Activated CD8-positive, alpha-beta memory T cell treated with anti-CD3 and anti-CD28 coated beads for 24 hours (primary cell): ENCODE measurements at places on chromosomes 4 and X.

DNA sequence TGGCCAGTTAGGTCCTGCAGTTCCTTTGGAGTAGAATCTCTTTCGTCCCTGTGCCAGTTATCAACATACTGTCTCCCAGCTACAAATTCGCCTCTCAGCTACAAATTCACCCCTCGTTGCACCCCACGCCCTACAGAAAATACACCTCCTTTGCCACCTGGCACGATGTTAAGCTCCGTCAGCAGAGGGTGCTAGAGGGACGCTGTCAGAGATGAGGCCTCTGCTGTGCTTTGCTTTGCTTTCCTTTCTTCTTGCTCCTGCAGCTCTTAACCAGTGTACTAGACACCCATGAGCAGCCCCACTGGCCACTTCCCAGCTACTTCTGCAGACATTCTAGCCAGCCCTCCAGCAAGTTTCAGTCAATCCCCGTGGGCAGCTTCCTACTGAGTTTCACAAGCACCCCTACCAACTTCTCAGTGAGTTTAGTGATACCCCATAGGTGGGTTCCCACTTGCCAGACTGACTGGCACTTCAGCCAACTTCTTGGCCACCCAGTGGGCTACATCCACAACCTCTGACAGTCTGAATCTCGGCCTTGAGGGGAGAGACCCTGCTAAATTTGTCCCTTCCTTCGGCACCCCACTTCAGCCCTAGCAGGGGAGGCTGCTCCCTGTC lies 21.8 kb downstream of the HAUS3 start:
- DNase-seq = peak; percentile 90

- DNase-seq = no peak
Observed at GRCh38 chr4:72701987-72702819, 133.2 kb upstream of the ADAMTS3 start.

DNA sequence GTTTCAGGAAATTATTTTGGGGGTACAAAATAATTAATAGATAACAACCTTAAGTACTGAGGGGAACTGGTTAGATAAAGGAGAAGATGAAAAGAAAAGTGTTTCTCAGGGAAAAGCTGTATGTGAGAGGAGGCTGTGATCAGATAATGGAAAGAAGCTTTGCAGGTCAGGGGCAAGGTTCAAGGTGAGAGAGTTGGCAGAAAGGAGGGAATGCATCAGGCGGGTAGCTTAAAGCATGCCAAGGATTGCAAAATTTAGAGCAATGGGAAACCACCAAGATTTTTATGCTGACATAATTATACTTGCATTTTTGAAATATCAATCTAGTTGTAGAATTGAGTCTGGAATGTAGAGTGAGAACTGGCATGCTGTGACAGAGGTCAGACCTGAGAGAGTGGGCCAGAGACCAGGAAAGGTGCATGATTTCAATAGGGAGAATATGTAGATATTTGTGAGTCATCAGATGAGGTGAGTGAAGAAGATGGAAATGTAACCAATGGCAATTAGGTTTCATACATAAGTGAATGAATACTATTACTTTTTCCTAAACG lies 508.7 kb downstream of the TRIML1 start:
- no peak for DNase-seq

DNA sequence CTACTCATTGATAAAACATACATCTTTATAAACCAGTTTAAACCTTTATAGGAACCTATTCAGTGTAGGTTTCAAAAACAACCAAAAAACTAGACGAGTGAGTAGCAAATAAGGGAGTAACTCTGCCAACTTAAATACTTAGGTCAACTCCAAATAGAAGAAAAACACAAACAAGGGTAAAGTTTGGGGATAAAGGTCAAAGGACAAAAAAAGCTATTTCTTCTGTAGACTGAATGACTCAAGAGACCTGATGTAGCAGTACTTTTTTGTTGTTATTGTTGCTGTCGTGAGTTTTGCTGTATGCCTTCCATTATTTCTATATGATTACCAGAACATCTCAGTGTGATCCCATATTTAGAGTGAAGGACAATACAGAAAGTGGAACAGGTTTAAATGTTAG lies 199.3 kb downstream of the SPOCK3 start:
- no peak for DNase-seq

DNA sequence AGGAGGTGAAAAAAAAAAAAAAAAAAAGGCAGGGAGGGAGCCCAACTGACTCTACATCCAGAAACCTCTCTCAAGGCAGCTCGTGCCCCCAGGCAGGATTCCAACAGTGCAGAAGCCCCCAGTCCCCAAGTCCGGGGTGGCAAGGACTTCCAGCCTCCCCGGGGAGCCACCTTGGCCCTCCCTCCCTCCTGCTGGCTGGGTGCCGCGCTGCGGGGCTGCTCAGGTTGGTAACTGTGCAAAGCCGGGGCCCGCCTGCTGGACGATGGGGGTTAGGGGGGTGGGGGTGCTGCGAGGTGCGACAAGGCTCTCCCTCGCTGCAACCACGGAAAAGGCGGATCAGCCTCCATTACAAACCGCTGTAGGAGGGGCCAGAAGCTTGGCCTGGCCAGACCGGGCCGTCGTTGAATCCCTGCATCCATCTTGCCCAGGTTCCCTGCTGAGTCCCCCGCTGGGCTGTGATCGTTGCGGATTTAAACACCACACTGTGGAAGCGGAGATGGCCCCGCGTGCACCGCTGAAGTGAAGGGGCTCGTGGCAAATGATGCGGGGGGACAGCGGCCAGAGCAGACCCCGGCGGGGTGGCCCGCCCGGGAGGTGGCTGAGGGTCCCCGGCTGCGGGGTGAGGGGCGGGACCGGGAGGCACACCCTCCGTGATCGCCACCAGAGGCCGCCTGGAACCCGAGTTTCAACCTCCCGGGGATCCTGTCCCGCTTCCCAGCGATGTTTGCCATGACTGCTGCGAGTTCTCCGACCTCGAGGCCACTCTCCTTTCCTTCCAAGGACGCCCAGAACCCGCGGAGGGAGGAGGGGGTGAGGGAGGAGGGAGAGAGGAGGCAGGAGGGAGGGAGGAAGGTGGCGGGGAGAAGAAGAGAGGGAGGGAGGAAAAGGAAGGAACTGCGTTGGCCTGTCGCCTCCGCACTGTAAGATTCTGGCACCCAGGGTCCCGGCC lies 58.0 kb upstream of the DDX3X start:
- DNase-seq = peak; percentile 82

DNA sequence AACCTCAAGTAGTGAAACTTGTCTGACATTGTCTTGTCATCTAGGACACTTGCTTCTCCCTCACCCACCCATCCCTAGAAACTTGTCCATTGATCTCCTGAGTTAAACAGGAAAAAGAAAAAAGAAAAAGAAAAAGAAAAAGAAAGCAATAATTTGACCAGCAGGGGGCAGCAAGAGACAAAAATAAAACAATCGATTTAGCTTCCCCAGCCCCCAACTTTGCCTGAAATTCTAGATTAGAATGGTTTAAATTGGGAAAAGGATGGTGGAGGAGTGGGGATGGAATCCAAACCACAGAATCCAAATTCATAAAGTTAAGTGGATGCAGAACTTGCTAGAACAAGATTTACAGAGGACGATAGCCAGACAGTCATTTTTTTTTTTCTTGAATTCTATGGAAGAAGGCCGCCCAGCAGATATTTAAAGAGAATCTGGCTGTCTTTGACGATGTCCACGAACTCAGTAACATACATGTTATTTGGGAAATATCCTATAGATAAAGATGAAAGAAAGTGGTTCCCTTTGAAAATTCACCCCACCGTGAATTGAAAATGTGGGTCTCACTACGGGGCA lies 282.9 kb downstream of the USP46 start:
- DNase-seq = no peak

DNA sequence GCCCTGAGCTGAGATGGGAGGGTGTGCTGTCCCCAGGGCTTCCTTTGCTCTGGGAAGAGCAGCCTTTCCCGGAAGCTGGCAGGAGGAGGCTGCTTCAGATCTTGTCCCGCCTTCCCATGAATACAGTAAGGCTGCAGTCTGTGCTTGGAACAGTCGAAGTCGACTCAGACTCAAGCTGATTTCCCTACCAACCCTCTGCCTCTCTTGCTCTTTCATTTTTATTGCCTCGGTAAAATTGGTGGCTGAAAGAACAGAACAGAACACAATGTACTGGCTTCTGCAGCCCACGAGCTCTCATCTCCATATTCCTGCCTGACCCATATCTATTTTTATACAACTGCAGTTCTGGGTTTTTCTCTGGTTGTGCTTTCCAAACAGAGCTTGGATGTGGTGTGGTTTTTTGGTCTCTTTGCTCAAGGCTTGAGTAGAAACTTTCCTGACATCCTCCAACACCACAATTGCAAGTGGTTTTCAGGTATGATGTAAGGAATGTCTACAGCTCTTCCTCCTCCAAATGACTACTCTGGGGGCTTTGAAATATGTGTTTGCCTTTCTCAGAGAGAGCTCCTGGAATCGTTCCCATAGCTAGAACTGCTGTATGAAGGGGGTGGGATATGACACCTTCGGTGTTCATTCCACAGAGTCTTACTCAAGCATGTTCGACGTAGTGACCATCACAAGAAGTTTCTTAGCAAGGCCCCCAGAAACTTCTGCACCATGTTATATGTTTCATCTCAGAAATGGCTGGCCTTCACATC lies 61.3 kb downstream of the ENPP6 start:
- DNase-seq = no peak

DNA sequence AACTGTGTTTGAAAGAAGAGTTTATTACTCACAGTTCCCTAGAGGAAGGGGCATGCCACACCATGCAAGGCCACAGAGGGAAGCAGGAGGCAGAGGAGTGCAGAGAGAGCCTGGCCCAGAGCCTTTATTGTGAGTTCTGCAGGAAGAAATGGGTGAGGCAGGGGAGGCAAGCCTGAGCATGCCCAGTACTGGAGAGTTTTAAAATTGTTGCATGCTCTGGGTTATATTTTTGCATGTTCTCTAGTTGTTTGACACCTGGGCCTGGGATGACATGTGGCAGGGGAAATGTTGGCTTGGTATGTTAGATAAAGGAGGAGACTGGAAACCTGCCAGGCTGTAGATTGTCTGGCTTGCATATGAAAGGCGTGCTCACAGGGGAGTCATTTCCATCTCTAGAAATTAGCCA lies 19.7 kb upstream of the CRMP1 start:
- no peak for DNase-seq

DNA sequence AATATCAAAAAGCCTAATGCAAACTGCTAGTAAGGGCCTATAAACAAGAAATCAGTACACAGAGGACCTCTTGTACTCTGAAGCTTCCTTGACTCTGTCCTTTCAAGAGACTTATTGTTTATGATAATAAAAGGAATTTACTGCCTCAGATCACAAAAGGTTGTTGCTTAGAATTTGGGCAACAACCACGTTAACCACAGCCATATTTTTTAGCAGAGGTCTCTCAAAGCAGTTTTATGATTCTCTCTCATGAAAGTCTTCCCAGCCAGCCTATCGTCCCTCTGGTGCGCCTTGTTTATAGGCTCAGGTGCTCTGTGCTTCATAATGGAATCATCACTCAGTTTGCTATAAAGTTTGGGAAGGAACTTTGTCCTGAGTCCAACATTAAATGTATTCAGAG lies 270.6 kb downstream of the RCHY1 start:
- no peak for DNase-seq

GRCh38 chr4:23023121-23023520 lies 330.4 kb downstream of the GBA3 start:
- no peak for DNase-seq

- DNase-seq = no peak
Observed at GRCh38 chr4:145697332-145697731, 17.4 kb downstream of the C4orf51 start.

DNA sequence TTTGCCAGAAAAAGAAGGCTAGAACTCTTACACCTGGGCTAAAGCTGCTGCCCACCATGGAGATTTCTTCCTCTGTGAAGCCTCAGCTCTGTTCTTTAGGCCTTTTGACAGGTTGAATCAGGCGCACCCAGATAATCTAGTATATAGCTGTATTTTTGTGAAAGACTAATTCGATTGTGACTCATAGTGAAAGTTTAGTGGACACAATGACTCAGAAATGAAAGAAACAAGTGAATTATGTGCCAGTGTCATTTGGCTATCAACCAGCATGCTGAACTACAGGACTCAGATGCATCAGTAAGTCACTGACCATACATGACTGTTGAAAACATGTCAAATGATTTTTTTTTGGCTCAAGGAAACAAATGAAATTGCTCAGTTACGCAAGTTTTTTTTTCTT lies 425.4 kb downstream of the SLITRK2 start:
- no peak for DNase-seq

DNA sequence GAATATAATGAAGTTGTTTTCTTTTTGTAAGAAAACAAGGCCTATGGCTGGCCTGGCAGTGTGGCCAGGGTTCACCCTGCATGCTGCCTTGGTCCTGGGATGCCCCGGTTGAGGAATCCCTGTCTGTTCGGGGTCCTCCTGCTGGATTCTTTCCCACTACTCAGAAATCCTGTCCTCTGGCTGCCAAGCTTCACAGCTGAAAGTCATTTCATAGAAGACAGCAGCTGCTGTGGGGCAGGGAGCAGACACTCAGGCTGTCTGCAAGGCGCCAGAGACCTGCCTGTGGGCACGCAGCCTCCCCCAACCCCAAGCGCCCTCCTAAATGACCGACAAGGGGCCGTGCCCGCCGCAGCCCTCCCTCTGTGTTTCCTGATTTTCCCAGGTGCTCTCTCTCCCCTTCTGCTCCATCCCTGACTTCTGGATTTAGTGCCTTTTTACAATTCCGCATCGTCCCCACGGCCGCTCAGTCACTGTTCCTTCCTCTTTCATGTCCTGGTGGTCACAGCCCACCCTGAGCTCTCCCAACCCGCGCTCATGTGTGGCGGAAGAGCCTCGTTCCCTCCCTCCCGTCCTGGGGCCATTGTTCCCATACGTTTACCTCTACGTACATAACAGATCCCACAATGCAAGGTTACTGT lies 27.5 kb downstream of the ZFYVE28 start:
- no peak for DNase-seq

DNA sequence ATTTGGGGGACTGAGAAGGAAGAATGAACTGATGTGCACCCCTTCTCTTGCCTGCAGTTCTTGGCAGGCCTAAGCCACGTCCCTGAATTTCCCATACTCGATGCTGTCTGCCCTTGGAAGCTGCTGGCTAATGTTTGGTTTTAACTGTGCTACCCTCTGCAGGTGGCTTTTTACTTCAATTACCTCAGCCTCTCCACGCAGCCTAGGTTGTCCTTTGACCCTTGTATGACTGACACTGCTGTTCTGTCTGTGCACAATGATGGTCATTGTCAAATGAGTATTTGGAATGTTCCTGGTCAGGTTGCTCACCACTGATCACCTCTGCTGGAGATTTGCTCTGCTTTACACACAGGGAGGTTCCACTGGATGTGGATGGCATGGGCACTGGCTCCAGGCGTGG lies 137.1 kb downstream of the ZNF518B start:
- no peak for DNase-seq

GRCh38 chrX:35439692-35440091 lies 358.4 kb upstream of the MAGEB16 start:
- DNase-seq = no peak

DNA sequence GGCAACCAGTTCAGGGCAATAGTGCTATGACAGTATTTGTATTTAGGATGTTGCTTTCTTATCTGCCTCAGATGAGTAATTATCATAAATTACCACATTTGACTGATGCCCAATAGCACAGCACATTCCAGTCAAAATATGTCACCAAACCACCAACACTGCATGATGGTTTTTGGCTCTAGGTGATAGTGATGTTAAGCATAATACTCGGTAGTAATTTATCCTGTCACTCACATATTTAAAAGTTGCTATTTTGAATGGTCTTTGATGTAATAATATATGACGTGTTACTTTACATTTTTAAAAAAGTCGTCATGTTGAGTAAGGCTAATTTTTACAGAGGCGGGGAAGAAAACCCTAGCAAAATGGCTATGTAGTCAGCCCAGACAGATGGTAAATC lies 42.5 kb downstream of the UNC5C start:
- DNase-seq = no peak

- DNase-seq = no peak
Observed at GRCh38 chrX:39974270-39974669, 123.5 kb downstream of the BCOR start.

- DNase-seq = no peak
Observed at GRCh38 chrX:130262231-130262630, 6.5 kb downstream of the ZNF280C start.

GRCh38 chr4:145035494-145036136 lies 62.4 kb downstream of the ANAPC10 start:
- no peak for DNase-seq
